ENCODE measurements at places on chromosomes 13 and 19.

- DNase-seq = no peak
Observed at GRCh38 chr13:67619351-67619994, 389.3 kb upstream of the PCDH9 start.

DNA sequence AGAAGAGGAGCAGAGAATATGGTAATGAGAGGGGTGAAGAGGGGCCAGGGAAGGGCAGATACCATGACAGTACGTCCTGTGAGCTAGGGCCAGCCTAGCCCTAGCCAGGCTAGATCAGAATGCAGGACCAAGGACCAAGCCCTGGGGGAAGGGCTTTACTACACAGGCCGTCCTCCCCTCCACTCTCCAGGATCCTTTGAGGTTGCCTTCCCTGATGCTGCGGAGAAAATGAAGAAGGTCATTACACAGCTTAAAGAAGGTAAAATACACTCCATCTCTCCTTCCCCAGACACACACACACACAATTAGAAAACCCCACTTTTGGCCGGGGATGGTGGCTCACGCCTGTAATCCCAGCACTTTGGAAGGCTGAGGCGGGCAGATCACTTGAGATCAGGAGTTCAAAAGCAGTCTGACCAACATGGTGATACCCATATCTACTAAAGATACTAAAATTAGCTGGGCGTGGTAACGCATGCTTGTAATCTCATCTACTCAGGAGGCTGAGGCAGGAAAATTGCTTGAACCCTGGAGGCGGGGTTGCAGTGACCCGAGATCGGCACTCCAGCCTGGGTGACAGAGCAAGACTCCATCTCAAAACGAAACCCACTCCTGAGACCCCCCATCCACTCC, 8.5 kb downstream of the SPACA6 start:
- no peak for DNase-seq

DNA sequence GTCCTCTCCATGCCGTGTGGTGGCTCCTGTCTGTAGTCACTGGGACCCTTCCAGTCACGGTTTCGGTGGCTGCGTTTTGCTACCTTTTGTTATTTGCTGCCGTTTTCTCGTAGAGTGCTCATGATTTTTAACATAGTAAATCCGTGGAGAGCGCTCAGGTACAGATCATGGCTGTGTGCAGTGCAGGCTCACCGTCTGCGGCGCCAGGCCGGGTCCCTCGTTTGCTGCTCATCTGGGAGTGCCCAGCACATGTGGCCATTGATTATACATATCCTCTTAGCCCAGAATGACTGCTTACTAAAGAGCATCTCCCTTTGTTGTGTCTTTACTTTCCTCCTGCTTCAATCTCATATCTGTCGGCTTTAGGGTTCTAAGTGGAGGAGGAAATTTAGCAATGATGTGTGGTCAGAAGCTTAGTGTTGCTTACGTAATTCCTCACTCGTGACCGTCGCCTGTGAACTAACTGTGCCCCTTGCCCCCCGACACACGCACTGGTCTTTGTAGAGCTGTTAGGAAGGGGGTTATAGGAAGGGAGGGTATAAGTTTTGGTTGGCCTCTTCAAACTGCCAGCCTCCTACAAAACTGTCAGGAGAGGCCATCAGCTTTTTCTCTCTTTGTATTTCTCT, 31.8 kb downstream of the TFDP1 start:
- no peak for DNase-seq

GRCh38 chr13:28650284-28650683, 8.6 kb upstream of the POMP start:
- no peak for DNase-seq

- no peak for DNase-seq
Observed at GRCh38 chr13:44971656-44972595, 17.3 kb downstream of the NUFIP1 start.

- no peak for DNase-seq
Observed at GRCh38 chr13:95248953-95249352, 52.3 kb downstream of the ABCC4 start.

GRCh38 chr19:48624791-48625723, 5.8 kb downstream of the SPHK2 start:
- no peak for DNase-seq

DNA sequence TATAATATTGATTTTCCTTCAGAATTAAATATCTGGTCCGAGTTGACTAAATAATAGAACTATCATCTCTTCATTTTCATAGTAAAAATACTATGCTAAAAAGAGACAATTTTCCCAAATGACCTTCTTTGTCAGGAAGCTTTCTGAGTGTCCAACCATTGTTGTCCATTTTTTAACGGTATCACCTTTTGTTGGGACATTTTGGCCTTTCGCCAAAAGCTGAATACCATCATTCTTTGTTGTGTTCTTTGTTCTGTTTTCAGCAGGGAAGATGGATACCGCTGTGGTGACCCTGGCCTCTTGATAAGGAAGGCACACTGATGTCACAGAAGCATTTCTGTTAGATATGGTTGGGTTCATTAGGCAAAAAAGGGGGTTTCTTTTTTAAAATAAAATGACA, 654.4 kb upstream of the GPC6 start:
- no peak for DNase-seq

- DNase-seq = no peak
Observed at GRCh38 chr19:38293281-38293680, 10.8 kb upstream of the C19orf33 start.

- DNase-seq = no peak
Observed at GRCh38 chr13:40564342-40565001, 102.0 kb downstream of the FOXO1 start.

DNA sequence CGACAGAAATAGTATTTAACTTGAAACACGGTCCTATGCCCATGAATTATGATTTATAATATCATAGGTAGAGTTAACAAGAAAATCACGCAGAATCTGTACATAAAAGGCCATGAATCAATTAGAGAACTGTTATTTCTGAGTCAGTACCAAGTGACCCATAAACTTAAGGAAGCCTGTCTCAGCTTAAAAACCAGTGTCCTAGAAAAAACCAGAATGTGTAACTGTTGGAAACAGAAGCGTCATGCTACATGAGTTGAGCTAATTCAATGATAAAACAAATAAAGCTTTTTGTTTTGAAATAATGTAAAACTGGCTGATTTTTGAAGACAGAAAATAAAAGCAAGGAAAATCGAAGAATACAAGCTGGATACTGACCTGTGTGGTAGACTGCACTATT, 34.8 kb upstream of the SGCG start:
- no peak for DNase-seq

GRCh38 chr13:41491436-41491835, 34.1 kb downstream of the RGCC start:
- DNase-seq = no peak

DNA sequence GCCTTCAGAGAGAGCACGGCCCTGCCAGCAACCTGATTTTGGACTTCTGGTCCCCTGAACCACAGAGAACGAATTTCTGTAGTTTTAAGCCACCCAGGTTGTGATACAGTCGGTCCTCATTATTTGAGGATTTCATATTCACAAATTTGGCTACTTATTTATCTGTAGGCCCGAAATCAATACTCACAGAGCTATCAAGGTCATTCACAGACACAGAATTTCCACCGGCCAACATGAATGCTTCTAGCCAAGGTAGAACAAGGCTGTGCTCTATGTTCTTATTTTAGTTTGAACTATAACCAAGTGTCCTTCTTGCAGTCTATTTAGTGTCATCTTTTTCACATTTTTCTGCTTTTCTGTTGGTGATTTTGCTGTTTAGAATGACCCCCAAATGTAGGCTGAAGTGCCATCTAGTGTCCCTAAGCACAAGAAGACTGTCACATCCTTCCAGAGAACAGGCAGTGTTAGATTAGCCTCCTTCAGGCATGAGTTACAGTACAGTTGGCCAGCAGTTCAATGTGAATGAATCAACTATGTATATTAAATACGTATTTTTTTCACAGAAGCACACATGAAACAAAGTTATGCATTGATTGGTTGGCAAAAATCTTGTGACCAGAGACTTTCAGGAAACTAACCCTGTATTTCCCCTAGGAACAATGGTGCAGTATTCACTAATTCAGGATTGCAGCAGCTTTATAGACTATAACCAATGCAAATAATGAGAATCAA, 63.5 kb downstream of the C13orf42 start:
- DNase-seq = no peak

GRCh38 chr19:2127758-2128157, 23.6 kb downstream of the AP3D1 start:
- no peak for DNase-seq

DNA sequence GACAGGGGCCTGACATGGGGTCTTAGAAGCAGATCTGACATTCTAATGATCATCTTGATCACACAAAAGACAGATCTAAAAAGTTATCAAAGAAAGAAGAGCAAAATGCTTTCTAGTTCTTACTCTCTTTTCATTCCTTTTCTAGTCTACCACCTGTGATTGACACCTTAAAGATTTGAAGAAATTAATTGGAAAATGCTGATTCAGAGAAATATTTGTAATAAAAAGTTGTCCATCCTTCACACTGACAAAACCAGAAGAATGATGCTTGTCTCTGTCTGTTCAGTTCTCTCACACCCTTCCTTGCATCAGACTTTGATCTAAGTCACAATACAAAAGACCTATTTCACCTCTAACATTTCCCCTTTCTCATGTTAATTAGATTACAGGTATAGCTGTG, 182.4 kb downstream of the RAP2A start:
- DNase-seq = no peak

DNA sequence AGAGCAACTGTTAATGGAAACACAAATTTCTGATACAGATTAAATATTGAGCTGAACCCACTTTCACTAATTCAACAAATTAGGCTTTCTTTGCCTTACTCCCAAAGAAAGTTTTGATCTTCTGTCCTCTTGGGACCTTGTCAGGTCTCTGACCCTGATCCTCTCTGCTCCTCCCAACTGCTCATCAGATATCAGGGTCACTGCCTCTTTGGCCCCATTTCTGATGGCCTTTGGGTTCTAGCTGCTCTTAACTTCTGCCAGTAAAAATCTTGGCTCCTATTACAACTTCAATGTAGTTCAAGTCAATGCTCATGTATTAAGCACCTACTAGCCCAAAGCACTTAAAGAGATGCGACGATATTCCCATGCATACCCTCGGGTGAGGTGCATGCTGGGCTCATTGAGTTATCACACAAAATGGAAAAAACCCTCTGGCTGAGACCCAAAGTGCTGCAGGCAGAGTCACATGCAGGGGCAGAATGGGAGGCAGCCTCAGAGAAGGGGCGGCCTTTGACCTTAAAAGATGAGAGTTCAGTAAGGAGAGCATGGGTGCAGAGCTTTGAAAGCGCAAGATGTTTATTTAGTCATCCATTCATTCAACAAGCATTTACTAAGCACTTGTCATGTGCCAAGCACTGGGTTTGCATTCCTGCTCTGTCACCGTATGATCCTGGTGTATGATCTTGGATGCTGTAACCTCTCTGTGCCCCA, 183.4 kb downstream of the USP12 start:
- no peak for DNase-seq

DNA sequence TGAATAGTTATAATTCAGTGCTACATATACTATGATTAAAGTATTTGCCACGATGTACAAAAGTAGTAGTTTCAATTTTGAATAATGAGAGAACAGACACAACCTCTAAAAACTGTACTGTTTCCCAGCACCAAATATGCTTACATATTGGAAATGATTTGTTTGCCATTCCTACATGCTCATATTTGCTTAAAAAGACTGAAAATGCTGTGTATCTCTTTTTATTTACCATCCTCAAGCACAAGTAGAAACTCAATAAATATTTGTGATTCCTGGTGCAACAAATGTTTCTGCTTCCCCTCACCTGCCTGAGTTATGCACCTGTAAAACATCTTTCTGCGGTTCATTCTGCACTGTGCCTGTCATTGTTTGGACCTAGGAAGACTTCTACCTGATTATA, 512.2 kb downstream of the DCT start:
- no peak for DNase-seq
